ENCODE measurements at places on chromosomes 2 and 18.

DNA sequence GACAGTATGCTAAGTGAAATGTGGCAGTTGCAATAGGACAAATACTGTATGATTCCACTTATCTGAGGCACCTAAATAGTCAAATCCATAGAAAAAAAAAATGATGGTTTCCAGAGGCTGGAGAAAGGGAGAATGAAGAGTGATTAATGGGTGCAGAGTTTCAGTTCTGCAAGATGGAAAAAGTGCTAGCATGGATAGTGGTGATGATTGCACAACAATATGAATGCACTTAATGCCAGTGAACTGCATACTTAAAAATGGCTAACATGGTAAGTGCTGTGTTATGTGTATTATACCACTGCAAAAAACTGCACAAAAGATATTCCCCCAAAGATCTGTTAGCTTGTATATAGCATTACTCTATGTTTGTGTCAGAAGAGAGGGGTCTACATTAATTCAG is 185.4 kb downstream of the INHBB start:
- DNase-seq = no peak

DNA sequence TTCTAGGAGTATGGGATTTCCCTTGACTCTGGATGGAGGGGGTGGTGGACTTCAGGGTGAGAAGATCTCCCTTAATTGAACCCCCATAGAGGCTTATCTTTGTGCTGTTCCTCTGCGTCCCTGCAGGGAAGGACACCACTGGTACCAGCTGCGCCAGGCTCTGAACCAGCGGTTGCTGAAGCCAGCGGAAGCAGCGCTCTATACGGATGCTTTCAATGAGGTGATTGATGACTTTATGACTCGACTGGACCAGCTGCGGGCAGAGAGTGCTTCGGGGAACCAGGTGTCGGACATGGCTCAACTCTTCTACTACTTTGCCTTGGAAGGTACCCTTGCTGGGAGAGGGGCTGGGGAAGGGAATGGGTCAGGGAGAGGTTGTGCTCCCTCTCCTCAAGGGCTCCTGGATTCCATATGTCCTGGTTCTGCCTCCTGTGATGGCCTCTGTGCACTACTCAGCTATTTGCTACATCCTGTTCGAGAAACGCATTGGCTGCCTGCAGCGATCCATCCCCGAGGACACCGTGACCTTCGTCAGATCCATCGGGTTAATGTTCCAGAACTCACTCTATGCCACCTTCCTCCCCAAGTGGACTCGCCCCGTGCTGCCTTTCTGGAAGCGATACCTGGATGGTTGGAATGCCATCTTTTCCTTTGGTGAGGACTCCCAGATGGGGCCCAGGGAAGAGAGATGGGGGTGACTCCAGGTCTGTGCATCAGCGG is 19.3 kb downstream of the PRKAG3 start:
- no peak for DNase-seq

GRCh38 chr2:23426263-23426905 is 41.4 kb downstream of the KLHL29 start:
- DNase-seq = no peak

DNA sequence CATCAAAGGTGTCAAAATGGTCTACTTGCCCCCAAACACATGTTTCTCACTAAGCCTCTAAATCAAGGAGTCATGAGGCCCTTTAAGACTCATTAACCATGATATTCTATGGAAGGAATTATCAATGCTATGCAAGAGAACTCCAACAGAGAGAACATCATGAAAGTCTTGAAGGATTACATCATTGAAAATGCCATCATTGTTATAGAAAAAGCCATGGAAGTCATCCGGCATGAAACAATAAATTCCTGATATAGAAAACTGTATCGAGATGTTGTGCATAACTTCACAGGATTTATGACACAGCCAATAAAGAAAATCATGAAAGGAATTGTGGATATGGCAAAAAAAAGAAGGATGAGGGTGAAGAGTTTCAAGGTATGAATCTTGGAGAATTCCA is 1363.6 kb upstream of the CDH2 start:
- no peak for DNase-seq

DNA sequence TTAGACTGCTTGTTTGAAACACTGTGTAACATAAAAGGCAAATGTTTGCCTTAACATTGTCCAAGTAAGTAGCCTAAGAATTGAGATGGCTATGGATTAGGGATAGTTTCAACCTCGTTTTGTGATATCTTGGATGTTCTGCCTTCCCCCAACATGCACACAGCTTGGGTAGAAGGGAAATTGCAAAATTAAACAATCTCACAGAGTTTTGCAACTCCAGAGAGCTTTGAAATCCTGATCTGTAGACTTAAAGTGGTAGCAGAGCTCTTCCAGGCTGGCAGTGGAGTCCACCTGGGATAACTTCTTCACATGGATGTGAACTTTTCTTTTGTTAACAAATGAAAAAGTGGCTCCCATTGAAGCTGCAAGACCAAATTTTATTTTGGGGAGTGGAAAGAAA is 59.6 kb downstream of the CHRNA1 start:
- DNase-seq = no peak

DNA sequence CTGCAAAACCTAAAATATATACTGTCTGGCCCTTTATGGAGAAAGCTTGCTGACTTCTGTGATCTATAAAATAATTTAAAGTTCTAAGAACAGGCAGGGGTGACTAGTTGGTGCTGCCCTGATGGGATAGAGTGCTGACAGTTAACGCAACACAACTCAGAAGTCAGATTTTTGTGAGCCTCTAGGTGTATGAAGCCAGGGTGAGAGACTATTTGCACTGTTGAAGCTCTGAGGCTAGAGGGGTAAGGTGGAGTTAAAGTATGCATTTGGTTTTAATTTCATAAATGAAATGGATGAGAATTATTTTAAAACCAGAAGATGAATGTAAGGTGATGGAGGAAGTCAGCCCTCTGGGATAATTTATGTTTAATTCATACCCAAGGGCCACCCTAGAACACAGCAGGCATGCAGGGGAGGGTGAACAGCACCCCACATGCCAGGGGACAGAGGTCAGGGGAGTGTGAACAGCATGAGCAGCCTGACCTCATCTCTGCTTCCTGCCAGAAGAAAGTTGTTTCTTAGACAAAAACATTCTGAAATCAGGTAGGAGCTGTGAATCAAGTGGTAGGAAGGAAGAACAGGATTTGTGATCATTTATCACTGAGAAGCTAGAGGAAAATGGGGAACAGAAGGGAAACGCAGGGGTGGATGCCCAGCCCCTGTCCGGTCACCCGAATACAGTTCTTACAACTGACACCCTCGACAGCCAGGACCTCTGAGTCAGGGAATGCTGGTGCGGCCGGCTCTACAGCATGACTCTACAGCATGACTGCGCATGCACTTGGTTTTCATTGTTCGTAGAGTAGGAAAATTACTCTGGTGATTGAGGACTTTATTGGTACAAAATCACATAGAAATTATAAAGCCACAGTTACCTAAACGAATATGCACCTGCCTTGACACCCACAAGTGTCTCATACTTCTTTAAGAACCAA is 93.1 kb downstream of the MBP start:
- DNase-seq = no peak

DNA sequence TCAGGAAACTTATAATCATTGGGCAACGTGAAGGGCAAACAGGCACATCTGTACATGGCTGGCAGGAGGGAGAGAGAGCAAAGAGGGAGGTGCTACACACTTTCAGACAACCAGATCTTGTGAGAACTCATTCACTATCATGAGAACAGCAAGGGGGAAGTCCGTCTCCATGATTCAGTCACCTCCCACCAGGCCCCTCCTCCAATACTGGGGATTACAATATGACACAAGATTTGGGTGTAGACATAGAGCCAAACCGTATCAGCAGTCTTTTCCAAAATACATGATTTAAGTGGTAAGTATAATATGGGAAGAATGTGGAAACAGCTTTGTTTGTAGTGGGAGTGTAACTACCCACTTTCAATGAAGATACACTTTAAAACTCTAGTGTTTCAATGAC is 65.0 kb downstream of the EPB41L5 start:
- DNase-seq = no peak

- DNase-seq = no peak
Observed at GRCh38 chr18:11978956-11979355, 2.4 kb upstream of the IMPA2 start.

GRCh38 chr18:55365342-55365741 is 222.7 kb downstream of the TCF4 start:
- DNase-seq = no peak

DNA sequence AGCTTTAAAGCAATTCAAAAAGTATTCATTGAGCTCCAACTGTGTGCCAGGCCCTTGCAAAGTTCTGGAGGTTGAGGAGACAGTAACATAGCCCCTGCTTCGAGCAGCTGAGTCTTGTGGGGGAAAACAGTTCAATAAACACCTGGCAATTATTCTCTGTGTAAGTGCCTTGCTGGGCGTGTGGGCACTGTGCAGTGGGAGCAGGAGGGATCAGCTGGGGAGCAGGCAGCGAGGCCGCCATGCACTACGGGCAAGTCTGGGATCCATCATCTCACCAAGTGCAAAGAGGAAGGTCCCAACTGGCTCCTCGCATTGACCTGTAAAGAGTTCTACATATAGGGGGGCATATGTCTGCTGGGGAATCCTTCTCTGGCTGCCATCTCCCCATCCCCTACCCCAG is 342.2 kb upstream of the HS6ST1 start:
- no peak for DNase-seq

GRCh38 chr2:25740810-25741381 is 67.5 kb upstream of the DTNB start:
- no peak for DNase-seq

GRCh38 chr2:53568469-53568868 is 199.1 kb upstream of the CHAC2 start:
- DNase-seq = no peak

DNA sequence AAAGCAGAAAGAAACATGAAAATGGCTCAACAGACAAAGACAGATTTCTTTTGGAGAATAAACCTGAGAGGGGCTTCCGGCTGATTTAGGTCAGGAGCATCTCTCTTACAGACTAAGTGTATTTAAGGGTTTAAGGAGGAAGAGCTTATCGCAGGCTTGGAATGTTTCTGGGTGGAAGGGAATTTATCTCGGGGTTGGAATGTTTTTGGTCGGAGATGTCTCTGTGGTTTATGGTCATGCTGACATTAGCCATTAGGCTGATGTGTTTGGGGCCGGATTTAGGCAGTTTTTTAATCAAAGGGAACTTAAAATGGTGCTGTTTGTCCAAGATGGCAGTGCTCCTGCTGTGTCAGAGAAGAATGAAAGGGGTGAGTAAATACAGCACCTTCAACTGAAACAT is 14.4 kb upstream of the PSMA8 start:
- DNase-seq = no peak

DNA sequence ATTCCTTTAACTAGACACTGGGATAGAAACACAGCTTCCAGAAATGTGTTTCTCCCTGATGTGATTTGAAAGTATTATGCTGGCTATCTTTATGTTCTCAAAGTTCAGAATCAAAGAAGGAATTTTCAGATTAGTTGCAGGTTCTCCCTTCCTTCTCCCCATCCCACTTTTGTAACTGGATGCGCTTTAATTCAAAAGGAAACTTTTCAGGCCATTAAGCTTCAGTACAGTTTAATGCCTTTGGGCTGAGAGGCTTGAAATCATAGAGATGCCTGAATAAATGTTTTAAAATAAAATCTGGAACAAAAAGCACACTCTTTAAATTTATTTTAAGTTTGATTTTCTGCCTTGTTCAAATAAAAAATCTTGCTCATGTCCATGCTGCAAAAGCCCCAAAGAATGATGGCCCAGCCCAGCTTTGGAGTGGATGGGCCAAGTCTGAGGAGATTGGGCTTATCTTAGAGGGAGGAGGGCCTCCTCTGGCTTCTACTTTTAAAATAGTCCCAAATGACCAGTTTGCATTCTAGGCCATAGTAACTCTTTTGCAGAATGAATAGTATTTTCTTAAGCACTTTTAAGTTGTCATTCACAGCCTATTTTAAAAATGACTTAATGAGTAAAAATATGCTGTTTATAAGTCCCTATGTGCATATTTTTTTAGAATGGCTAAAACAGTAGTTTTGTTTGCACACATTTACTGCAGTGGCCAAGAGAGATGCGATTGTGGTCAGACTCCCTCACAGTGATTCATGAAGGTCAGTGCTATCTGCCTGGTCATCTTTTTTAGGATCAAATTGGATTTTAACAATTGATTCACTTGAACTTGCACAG is 129.2 kb downstream of the MTX2 start:
- DNase-seq = no peak

GRCh38 chr2:116922414-116922813 is 892.1 kb upstream of the DDX18 start:
- no peak for DNase-seq

- peak; percentile 53 for DNase-seq
Observed at GRCh38 chr2:217086038-217086522, 226.2 kb upstream of the TNP1 start.

- DNase-seq = no peak
Observed at GRCh38 chr2:239379641-239380170, 21.1 kb downstream of the HDAC4 start.

DNA sequence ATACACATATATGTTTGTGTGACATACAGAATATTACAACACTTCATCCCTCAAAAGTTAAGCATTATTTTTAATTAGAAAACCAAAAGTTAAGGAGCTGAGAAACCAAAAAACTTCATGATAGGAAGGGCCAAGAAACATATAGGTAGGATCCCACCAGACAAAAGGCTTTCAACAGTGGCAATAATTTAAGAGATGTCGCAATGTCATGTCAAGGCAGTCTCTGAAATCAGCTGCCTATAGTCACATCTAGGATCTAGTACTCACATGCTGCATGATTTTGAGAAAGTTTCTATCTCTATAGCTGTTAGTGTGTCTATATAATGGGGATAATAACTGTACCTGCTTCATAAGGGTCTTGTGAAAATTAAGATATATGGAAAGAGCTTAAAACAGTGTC is 72.7 kb downstream of the SPIRE1 start:
- DNase-seq = no peak

Measured in activated CD4-positive, alpha-beta T cell treated with anti-CD3 and anti-CD28 coated beads, Interleukin-2, amount 50 U/mL, for 16 hours (primary cell).